ENCODE measurements at places on chromosomes 5 and 9. TPM values are rescaled to one million over a fixed set of nuclear protein-coding genes. Genes with fewer than 3 reads are reported as not detected.

LRRC26 gene
- total RNA-seq, result not detected

RORB gene
- 0.43 TPM for total RNA-seq

RANBP17 gene
- total RNA-seq, result 60.8 TPM

- DNase-seq, result no peak
Observed at GRCh38 chr9:99474186-99474585, 252.1 kb downstream of the SEC61B start.

DNA sequence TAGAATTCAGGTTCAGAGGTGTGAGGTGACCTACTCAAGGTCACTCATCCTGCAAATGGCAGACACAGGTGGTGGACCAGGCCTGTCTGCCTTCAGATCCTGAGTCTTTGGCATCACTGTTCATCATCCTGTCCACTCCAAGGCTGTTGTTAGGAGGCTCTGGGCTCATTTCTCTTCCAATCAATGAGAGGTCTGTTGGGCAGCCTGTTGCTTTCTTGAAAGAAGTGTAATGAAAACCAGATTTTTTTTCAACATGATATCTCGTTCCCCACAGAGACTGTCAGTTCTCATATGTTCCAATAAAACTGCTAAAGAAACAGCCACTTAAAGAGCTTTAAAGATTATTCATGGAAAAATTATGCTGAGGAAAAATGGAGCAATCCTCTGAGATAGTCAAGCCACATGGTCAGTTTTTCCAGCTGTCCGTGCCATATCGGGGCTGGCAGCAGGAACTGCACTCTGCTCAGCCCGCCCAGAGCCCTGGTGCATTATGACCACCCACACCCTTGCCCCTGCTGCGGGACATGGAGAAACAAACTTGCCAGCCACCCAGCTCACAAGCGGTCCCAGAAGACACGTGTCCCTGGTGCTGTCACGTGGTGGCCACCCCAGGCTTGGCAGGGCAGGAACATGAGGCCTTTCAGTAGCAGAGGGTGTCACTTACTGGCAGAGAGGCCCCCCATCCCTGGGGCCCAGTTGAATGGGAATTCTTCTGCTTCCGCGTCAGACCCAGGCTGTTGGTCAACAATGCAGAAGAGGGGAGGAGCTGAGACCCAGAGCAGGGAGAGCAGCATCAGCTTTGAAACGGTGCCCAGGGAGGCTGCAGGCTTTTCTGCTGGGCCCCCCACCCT lies 63.7 kb upstream of the ANGPTL2 start:
- DNase-seq, result no peak

Data from mesothelial cell of epicardium (in vitro differentiated cells).